ENCODE measurements at places on chromosomes 11 and 22.

DNA sequence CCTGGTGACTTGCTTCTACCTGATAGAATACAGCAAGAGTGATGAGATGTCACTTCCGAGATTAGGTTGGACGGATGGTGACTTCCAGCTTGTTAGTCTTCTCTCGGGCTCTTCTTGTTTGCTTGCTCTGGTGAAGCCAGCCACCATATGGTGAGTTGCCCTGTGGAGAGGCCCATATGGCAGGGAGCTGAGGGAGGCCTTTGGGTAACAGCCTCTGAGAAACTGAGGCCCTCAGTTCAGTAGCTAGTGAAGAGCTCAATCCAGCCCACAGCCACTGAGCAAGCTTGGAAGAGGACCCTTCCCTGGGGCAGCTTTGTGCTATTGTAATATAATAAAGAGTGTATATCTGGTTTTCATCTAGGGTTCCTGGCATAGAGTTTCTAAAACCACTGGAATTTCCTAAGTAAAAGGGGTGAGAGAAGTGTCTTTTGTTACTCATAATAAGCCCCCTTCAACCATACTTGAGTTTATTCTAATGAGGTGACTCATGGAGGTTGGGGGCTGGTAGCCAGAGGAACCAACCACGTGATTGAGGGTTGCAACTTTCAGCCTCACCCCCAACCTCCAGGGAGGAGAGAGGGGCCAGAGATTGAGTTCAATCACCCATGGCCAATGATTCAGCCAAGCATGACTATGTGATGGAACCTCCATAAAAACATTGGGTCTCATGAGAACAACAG lies 8.0 kb upstream of the TPCN2 start:
- no peak for DNase-seq

- DNase-seq, result no peak
Measured at GRCh38 chr11:44017443-44018126, 30.2 kb upstream of the ACCSL start.

DNA sequence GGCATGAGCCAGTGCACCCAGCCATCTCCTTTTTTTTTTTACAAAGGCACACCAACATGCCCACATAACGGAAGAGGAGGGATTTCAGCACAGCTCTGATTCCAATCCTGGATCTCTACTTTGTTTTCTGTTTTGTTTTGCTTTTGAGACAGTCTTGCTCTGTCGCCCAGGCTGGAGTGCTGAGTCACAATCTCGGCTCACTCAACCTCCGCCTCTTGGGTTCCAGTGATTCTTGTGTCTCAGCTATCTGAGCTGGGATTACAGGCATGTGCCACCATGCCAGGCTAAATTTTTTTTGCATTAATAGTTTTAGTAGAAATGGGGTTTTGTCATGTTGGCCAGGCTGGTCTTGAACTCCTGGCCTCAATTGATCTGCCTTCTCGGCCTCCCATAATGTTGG lies 28.1 kb downstream of the VSTM5 start:
- DNase-seq, result no peak

DNA sequence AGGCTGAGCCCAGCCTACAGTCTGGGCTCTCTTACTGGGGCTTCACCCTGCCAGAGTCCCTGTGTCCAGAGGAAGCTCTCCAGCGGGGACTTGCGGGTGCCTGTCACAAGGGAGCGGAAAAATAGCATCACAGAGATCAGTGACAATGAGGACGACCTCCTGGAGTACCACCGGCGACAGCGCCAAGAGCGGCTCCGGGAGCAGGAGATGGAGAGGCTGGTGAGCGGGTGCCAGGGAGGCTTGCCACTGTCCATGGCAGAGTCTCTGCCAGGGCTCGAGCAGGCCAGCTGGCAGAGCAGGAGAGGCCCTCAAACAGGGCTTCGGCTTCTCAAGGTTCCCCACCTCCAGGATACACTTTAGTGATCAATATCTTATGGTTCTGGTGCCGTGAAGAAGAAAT lies 21.0 kb downstream of the PHLDB1 start:
- no peak for DNase-seq

DNA sequence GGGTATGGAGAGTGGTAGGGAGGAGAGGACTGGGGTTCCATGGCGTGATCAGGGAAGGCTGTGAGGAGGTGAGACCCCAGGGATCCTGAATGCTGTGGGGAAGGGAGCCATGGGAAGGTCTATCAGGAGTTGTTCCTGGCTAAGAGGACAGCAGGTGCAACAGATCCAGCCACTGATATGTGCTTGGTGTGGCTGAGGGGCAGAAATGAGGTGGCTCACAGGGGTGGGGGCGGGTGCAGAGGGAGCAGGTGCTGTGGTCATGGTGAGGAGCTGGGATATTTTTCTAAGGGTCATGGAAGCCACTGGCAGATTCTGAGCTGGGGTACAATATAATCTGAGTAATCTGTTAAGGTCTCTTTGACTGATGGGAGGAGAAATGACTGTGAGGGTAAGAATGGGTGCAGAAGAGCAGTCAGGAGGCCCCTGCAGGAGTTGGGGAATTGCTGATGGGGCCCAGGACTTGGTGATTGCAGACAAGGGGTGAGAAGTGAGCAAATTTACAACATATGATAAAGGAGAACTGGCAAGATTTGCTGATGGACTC lies 31.3 kb upstream of the DMC1 start:
- DNase-seq, result no peak

GRCh38 chr11:61516675-61517572 lies 8.4 kb downstream of the LRRC10B start:
- DNase-seq, result no peak

DNA sequence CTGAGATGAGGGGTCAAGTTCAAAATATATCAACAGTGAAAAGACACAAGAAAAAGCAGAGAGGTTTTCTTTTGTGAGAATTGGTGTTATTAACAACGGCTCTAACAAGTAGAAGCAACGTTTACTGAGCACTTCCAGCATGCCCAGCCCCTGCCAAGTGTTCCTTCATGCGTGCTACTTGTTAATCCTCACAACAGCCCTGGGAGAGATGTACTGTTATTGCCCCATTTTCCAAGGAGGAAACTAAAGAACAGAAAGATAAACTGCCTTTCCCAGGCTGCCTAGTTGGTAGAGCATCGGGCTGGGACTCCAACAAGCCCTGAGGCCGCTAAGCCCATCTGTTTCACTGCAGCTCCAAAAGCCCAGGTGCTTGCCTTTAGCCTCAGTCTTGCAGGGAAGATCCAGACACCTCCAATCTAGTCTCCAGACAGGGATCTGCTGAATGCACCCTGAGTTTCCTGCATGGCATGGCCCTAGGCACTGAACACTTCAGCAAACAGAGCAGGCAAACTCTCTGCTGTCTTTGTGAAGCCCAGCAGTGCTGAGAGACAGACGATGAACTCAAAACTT lies 25.5 kb downstream of the SPATA19 start:
- DNase-seq, result no peak

DNA sequence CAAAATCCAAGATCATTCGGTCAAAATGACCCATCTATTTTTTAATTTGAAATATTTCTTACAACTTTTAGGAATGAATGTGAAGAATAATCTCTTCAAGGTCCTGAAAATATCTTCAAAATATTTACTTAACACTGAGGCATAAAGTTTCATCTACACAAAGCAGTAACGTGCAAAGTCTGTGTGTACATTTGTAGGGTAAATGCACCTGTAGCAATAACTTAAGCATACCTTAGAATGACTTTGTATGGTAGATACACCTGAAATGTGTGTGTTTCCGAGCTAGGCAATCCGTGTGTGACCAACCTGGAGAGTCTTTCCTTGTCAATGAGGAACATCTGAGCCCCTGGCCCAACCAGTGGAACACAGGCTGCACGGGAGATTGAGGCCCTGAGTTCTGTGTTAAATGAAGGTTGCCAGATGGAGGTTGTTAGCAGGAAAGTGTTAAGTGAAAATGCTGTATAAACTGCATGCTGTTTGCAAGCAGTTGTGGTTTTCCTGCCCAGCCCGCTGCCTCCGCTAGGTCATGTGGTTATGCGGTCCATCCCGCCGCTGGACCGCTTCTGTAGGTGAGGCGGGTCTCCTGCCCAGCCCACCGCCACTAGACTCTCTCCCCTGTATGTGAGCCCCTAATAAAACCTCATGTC lies 7.6 kb upstream of the CTR9 start:
- DNase-seq, result no peak

DNA sequence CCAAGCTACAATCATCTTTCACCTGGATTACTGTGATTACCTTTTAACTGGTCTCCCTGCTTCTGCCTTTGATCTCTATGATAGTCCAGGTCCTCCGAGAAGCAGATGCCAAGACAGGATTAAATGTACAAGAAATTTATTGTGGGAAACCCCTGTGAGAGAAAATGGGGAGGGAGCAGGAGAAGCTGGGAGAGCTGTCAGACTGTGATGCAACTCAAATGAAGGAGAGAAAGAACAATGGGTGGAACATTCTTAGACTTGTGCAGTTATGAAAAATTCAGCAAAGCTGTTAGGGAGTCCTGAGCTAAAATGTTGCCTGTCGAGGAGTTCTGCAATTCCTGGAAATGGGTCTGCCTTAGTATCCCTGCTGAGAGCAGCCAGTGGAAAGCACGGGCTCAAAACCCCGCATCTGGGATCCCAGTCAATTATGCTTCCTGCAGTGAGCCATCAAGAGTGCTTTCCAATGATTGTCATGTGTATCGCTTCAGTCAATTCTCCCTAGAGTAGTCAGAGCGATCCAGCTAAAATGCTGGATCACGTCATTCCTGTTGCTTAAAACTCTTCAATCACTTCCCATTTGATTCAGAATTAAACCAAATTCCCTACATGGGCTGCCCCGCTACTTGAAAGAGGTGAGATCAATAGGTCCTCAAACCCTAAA lies 16.5 kb upstream of the CSTF3 start:
- DNase-seq, result no peak

DNA sequence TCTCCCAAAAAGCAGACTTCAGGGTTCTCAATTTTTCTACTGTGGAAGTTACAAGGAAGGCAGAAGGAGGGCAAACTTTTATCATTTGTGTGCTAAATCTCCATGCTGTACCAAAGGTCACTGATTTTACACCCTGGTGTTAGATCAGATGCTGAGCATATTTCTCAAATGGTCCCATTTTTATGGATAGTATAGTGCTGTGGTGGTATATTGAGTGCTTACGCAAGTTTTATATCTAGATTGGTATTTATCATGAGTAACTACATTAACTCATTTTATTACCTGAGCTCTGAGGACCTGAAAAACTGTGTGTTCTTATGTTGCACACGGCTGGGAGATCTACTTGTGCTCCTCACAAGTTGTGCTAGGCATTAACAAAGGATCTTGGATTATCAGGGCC lies 75.1 kb downstream of the PRR5L start:
- no peak for DNase-seq

GRCh38 chr22:36323855-36324331 lies 63.9 kb downstream of the MYH9 start:
- DNase-seq, result no peak

- peak; percentile 42 for DNase-seq
Measured at GRCh38 chr11:106594751-106595351, 423.4 kb downstream of the GUCY1A2 start.

DNA sequence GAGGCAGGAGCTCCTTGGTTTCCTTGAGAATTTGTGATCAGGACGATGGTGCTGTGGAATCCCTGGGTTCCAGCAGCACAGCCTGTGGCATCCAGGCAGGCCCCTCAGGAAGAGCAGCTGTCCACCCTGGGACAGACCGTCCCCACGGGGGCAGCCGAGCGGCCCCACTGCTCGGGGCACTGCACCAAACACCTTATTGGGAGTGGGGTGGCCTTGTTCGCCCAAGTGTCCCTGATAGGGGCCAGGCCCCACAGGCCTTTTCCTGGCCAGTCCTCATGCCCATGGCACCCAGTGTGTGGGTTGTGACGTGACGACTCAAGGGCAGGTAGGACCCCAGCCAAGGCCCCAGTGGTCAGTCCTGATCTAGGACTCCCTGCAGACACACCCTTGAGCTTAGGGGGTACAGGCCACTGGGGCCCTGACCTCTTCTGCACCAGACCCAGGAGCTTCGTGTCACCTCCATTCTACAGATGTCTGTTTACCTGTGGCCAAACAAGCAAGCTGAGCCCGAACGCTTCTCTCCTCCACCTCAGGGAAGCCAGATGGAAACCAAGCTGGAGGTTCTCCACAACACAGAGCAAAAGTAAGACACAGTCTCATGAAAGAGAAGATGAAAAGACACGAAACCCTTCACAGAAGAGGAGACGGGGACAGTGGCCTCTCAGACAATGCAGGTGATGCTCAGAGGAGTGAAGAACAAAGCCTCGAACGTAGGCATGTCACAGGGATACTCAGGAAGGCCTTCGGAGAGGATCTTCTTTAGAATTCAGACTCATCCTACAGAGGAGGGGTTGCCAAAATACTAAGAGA lies 1.6 kb upstream of the BRD1 start:
- no peak for DNase-seq

DNA sequence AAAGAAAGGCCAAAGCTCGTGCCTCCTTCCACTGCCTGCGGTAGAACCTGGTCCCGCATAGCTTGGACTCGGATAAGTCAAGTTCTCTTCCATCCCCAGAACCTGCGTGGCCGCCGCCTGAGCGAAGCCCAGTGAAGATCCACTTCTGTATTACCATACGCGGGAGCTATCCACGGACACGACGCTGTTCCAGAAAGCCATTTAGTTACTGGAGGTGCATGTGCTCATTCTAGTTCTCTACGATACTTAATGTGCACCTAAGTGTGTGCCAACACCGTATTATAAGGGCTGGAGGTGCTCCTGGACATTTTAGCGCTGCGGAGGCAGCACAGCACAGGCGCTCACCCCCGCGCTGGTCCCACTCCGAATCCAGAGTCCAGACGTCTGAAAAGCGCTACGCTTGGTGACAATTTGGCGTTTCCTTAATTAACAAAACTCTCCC lies 1.4 kb downstream of the WT1 start:
- DNase-seq, result no peak

DNA sequence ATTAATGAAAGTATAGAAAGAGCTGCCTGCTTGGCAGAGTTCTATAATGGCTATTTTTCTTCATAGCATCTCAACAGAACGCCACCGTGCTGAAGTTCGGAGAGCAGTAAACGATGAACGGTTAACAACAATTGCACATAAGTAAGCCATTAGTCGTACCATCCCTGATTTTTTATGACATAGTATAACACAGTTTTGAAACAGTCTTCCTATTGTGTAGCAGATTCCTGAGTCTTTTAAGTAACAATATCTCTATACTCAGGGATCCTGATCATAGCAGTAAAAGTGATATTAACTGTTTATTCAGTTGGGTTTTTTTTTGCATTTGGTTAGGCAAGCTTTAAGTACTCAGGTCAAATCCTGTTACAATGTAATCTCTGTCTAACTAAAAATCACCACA lies 8.4 kb downstream of the EMSY start:
- DNase-seq, result no peak

DNA sequence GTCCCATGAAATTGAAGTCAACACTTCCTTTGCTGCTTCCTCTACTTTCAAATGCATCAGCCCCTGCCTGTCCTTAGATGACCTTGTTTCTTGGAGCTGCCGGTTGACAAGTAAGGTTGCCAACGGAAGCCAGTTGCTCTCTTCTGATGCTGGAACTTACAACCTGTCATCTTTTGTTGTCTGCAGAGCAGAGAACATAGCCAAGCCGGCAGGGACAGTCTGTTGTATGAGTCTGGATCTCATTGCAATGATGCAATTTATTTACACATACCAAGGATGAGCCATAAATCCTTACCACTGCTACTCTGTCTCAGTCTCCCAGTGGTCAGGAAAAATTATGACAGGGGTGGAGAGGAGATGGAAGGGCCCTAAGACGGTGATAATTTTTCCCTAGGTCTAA lies 151.4 kb downstream of the BLID start:
- DNase-seq, result no peak
